ENCODE measurements at places on chromosomes 12 and 14.

GRCh38 chr12:81083906-81084513 lies 6.1 kb downstream of the ACSS3 start:
- no peak for DNase-seq

DNA sequence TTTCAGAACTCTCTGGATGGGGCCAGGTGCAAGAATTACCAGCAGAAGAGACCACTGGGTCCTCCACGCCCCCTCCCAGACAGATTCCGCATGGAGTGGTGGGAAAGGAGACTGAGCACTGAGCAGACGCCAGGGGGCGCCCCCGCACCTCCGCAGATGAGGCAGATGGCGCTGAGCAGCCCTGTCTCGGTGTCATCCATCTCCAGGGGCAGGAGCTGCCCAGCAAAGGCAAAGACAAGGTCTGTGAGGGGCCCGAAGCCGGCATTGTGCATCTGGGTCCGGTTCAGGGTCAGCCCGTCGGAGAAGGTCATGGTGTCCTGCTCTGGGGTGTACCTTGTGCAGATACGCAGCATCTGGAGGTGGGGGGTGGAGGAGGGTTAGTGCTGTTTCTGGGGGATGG lies 6.3 kb upstream of the ITGB7 start:
- peak; percentile 81 for DNase-seq

DNA sequence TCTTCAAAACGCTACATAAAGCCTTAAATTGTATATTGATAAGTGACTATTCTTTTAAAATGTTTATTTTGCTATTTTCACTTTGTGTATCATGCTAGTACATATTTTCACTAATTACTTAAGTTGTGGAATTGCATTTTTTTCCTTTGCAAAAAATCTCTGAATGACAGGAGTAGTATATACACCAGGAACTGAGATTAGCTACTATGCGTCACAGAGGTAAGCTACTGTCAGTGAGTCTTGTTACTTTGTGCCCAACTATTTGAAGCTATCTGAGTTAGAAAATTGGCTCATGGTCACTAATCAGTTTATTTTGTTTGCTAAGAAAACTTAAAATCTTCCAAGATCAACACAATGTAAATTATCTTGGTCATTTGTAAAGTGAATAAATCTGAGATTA lies 887.4 kb downstream of the TMTC2 start:
- no peak for DNase-seq

DNA sequence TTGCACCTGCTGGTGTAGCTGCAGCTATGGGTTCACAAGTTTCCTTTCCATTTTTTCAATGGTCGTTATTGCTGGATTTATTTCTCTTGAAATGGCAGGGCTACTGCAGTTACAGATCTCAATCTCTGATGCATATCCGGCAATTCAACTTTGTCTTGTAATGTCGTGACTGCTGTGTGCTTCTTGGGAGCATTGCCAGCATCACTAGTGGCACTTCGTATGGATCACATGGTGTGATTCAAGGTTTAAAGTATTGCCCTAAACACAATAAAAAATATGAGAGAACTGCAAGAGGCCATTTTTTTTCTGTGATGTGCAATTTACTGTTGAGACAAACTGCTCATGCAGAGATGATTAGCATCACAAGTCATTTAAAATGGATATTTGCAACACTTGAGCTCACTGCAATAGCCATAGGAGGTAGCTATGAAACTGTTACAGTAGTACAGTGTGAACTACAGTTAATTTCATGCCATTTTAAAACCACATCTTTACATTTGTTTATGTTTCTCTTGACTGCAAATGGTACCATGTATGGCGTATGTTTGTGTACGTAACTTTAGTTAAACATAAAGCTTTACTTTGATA lies 217.4 kb upstream of the PDE3A start:
- no peak for DNase-seq

DNA sequence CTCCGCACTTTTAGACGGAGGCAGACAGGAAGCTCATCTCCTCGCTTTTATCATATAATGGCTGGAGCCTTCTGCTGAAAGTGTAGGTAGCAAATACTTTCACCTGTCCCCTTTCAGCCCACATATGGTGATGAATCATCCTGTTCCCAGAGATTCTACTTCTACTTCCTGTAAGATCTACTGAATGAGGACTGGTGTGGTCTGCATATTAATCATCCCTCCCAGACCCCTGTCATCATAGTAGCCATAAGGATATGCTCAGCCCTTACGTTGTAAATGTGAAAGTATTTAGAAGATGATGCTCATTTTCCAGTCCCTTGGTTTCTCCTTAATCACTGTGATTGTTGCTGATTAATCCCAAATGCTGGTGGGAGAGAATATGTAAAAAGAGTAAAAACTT lies 268.2 kb upstream of the GRIP1 start:
- DNase-seq = no peak

DNA sequence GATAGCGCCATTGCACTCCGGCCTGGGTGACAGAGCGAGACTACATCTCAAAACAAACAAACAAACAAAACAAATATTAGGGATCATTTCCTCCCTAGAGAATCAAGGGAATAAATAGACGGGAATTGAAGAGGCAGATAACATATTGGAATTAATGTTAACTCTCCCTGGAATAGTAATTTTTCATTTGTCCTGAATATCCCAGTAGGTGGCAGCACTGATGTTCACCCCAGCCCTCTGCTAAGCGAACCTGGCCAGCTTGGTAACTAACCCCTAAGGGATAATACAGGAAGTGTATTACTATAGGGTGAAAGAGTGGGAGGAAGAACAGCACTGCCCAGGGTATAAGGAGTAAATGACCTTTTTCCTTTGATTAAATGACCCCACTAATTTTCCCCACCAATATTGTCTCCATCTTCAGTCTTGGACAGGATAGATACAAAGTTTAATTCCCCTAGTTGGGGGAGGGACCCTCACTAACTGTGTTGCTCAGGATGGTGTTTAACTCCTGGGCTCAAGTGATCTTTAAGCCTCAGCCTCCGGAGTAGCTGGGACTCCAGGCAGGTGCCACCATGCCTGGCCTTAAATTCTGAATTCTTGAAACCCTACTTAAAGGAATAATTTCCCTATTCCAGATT lies 40.5 kb downstream of the SLC2A14 start:
- DNase-seq = no peak

GRCh38 chr14:77303417-77304156 lies 17.1 kb downstream of the POMT2 start:
- DNase-seq = no peak

- DNase-seq = no peak
Measured at GRCh38 chr14:103628221-103628683, 759 bp upstream of the KLC1 start.

DNA sequence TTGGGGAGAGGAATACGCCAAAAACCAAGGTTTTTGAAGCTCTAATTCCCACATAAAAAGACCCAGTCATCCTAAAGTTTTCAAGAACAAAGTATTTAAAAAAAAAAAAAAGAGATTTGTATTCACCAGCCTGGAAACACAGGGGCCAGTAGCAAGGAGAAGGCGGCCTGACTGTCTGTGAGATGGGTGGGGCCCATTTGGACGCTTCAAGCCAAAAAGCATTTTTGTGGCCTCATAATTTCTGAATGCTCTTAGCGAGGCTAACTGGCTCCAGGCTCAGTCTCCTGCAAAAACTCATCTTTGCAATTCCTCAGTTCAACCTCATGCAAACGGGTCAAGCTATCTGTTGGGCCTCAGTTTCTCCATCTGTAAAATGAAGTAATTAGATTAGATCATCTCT lies 514.1 kb downstream of the MED13L start:
- DNase-seq = no peak

DNA sequence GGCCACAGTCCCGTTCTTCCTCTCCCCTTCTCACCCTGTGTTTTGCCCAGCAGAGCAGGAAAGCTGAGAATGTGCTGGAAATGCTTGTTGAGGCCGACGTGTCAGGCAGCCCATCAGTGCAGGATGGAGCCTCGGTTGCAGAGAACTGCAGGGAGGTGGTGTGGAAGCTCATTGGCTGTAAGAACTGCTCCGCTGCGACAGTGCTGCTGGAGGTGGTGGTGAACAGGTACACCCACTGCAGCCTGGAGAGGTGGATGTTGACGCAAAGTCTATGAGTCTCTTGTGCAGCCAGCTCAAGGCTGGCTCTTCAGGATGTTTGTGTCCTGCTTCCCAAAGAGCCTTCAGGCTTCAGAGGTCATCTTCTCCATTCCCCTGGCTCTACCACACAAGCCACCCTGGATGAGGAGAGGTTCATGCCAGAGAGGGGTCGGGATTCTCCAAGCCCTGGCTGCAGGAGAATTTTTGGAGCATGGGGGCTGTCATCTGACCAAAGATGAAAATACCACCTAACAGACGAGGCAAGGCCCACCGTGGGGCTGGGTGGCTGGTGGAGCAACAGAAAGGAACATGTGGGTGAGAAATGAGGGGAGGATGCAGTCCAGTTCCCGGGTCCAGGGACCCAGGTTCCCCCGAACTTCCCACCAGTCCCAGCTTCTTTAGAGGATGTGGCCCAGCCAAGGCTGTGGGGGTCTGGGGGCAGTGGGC lies 174.1 kb upstream of the PRMT8 start:
- no peak for DNase-seq

- no peak for DNase-seq
Measured at GRCh38 chr12:132076711-132077110, 67.4 kb downstream of the DDX51 start.
